ENCODE measurements at places on chromosomes 1 and 21.

DNA sequence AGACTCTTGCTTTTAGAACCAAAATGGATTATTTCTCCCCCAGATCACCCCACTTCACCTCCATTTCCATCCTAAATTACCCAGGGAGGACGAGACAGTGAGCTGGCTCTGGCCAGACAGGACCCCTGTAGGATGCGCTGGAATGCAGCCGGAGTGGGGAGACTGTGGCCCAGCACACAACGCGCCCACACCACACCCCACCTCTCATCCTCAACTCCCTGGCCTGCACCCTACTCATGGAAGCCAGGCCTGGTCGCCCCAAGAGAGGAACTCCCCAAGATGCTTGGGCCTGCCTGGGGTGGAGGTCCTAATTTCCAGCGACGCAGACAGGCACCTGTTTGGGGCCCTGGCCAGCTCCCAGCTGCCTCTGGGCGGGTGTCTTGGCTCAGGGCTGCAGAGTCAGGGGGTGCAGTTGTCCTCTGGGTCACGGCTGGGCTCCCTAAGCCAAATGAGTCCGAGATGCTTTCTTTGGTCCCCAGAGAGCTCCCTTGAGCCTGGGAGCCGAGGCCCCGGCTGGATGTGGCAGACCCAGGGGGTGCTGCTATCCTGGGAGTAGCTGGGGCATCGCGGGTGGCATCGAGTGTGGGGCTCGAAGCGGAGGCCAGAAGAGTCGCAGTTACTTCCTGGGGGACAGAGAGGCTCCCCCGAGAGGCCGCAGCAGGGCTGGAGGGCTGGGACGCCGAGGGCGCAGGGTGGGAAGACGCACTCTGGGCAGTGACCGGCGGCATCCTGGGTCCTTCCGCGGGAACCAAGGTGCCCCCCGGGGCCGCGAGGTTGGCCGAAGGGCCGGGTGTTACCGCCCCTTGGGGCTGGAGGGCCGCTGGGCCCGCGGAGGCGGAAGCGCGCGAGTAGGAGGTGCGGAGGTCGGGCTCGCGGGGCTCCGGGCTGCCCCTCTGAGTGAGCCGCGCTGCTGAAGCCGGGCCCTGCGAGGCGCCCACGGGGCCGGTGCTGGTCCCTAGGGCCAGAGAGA is 10.4 kb downstream of the CLEC20A start:
- no peak for DNase-seq

DNA sequence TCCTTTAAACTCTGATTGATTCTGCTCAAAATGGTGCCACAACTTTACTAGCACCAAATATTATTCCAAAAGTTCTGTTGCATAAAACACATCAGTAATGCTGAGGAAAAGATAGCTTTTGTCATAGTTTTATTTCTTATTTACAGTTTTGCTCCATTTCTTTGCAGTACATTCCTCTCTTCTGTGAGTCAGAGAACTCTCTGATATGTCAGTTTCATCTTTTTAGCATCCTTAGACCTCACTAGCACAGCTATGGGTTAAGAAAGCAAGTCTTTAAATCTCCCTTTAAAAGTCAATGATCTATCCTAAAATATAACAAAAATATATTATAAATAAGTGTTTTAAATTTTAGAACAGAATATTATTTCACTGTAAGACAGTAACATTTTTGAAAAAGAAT is 356.6 kb upstream of the SNX7 start:
- no peak for DNase-seq

GRCh38 chr1:65997693-65998092 is 205.0 kb downstream of the PDE4B start:
- DNase-seq: no peak

DNA sequence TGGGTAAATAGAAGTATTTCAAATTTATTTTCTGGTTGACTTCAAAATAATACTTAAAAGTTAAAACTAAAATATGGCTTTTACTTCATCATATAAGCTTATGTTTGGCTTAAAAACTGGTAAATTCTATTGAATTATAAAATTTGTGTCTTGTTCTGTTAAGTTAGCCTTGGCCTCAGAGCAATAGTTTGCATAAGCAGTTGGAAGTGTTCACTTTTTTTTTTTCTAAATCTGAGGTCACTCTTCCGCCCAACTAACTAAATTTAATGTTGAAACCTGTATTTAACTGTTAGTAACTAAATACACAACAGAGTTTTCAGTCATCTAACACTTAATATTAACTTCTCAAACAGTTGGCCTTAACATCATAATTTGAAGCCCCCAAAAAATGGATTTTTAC is 871.7 kb upstream of the ADAMTS5 start:
- DNase-seq: no peak

DNA sequence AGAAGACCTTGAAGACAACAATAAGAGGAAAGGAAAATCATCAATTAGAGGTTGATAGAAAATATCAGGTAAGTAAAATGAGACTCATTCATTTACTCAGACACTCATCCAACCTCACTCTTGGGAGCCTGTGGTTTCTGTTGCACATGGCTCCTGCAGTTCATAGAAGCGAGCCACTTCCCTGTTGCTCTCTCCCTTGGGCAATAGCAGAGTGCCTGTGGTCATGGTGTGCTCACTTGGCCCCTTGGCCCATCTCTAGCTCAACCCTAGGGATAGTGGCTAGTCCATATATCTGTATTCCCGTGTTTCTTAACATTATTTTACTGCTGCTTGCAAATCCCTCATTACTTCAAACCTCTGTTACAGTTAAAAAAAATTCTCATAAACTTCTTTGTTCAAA is 368.6 kb downstream of the PTPRC start:
- no peak for DNase-seq

DNA sequence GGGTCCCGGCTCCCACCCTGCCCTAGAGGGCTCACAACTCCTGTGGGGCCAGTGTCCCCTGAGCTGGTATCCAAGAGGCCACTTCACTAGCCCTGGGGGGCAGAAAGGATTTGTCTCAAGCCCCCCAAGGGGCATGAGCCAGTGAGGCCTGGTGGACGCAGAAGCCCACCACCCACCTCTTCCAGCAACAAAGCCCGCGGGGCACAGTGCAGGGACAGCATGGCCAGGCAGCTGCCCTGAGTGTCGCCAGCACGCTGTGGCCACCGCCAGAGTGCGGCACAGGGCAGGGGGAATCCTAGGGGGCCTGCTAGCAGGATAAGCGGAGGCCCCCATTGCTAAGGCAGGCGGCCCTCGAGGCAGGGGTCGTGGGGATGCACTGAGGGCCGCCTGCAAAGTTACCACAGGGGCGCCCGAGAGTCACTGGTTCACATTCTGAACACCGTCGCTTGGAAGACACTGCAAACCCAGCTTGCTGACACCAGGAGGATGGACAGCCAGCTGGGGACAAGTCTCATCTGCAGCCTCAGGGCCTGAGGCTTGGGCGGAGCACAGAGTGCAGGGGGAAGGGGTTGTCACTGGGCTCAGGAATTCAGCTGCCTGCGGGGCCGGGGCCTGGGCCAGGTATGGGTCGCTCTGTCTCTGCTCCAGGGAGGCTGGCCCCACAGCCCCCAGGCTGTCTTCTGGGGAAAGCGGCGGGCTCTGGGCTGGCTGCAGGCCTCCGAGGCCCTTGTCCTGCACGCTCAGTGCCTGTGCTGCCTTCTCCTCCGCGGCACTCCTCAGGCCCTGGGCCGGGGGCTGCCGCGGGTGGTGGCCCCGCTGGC is 26.8 kb downstream of the SLC19A1 start:
- DNase-seq: no peak

DNA sequence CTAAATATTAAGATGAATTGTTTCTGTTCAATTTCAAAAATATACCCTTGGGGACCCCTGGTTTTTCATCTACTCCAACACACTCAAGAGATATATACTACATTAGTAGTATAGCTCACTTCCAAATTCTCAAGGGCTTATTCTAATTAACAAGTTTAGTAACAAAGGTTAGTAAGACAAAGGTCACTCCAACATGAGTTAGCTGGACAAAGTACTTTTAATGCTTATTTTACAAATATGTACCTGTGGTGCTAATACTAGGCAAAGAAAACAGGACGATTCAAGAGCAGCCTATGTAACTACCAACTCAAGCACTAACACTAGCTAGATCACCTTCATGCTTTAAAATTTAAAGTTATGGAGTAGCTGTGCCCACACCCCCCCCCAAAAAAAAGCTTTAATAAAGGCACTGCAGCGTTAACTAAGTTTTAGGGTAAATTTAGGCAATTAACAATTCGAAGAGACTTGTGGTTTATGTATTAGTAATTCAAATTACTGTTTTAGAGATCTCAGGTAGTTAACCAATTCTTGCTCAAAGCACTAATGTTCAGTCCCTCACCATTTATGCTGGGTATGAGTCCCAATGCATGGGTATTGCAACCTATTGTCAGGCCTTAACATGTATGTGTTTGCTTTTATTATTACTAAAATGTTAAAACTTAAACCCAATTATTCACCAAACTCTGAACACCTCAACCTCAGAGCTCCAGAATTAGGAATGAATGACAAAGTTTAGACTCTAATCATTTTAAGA is 14.1 kb downstream of the HNRNPU start:
- DNase-seq: no peak

GRCh38 chr1:21774835-21775549 is 8.0 kb downstream of the USP48 start:
- no peak for DNase-seq

GRCh38 chr1:61056573-61057439 is 25.6 kb upstream of the NFIA start:
- DNase-seq: no peak

GRCh38 chr1:107748531-107748930 is 216.4 kb downstream of the VAV3 start:
- no peak for DNase-seq
